Right ventricle myocardium superior (tissue), 1 donor: ENCODE measurements at places on chromosomes 4 and X.

DNA sequence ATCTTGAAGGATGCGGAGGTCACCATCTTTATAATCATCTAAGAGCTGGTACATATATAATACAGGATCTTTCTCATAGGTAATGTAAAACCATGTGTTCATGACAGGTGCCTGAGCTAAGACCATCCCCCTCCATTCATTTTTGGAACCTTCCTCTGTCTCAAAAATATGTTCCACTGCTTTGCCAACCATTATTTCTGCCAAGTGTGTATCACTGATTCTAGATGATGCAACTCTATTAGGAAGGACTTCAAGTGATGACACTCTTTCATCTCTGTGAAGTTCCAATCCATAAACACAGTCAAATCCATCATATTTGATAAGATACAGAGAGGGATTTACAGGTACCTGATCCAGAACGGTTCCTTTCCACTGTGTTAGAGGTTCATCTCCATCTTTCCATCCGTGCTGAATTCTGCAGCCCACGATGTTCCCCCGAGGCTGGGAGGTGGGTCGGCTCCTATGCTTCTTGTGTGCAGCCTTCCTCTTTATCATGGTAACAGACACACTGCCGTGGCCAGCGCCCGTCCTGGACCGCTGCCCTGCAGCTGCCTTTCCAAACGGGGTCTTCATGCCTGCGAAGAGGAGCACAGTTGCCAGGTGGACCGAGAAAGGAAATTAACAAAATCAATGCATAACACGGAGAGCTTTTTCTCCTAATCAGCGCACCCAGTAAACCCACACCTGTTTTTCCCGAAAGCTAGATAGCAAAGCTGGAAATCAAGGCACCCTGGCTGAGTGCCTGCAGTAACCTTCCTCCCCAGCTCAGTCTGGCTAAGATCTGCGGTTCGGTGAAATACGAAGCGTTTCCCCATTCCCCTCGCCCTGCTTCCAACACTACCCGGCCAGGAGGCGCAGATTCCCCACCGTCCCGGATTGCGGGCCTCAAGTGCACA, 718 bp downstream of the SPIN3 start:
- DNase-seq, result peak; percentile 25

DNA sequence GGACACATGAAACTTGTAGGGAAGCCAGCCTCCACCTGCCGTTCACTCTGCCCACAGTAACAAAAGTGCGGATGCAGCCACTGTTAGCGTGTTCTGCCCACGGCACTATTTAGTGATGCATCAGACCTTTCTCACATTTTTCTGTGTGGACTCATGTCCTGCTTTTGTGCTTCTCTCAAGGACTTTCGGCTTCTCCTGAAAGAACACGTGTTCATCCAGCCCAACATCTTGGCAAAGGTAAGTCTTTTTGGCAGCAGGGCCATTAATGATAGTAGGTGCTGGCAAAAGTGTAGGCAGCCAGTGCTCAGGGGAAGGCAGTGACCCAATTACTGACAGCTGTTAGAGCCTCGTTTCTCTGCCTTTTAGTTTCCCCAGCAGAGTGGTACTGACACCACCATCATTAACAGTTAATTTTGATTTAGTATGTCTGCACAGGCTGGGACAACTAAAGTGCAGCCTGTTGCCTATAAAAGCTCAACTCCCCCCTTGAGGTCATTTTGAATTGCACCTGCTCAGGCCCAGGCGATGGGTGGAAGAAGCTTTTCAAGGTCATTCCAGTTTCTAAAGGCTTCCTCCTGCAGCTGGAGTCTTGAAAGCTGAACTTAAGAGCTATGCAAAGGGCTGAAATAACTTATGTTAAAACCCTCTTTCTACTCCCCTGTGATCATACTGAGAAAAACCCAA, 54.5 kb upstream of the HPSE start:
- no peak for DNase-seq

DNA sequence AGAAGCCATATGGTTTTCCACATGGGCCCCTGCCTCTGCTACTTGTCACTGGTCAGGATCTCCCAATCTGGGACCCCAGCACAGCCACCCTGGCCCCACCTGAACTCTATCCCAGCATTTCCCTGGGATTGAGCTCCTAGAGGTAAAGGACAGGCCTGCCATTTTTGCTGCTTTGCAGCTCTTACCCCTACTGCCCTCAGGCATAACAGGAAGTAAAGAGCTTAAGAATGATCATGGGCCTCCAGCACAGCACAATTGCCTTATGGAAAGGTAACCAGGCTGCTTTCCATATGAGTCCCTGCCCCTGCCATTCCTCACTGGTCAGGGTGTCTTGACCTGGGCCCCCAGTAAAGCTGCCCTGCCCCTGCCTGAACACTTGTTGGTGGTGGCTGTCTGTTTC, 254.9 kb upstream of the ZCCHC13 start:
- no peak for DNase-seq

DNA sequence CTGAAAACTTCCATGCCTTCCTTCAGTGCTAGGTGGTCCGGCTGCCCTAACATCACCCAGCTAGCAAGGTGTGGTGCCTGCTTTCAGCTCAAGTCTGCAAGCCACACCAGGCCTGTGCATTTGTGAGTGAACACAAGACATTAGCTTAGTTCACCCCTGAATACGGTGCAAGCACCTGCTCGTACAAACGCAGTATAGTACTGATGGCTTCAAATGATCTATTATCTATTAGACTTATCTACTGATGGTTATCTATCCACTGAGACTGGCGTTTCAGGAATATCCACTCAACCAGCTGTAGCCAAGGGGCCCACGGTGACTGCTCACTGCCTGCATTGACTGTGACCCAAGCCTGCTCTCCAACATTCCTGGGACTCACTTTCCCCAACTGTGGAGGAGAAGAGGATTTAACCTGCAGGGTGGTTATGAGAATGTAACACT, 155.9 kb downstream of the SHOX start:
- DNase-seq, result no peak

DNA sequence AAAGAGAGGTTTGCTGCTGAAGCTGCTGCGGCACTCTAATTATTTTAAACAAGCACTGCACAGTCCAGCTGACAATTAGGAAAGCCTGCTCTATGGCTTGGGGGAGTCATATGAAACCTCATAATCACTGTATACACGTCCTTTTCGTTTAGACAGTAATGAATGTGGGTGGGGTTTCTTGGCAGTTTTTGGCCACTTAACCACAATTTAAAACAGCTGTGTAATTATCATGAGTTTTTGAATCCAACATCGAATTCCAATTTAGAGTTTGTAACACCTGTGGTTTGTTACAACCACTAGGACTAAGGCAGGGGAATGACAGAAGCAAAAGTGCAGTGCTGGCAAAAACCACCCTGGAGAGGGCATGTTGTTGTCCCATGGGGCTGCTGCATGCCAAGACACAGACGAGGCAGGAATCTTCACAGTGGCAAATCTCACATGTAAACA, 99.5 kb downstream of the CXXC4 start:
- no peak for DNase-seq

DNA sequence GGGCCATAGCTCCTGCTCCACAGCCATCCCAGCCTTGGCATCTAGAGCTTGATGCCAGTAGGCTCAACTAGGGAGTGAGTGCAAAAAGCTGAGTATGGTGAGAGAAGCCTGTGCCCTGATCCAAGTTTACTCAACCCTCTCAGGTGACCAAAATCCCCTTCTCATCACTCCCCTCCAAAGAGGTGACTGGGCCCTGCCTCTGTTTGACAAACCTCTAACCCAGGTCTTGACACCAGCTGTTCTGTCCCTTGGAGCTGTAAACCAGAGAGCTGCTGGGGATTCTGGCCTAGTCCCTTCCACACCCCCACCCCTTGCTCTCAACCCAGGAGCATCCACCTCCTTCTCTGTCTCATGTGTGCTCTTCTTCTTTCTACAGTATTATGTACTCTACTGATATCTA, 73.5 kb downstream of the MSN start:
- no peak for DNase-seq
